ENCODE measurements at places on chromosomes 3 and 15. TPM values are rescaled to one million over a fixed set of nuclear protein-coding genes. Genes with fewer than 3 reads are reported as not detected.

The LRRC58 gene
- total RNA-seq: 19.8 TPM

The SPTBN5 gene
- total RNA-seq: 2.3 TPM

The CISH gene
- 2.9 TPM for total RNA-seq

The SIDT1 gene
- total RNA-seq: 1.0 TPM

The CATSPER2 gene
- 1.4 TPM for total RNA-seq

The SLC12A8 gene
- total RNA-seq: 23.3 TPM

The PLA2G4B gene
- 5.8 TPM for total RNA-seq

The TUBGCP5 gene
- 53.1 TPM for total RNA-seq

The ATP13A5 gene
- not detected for total RNA-seq

The KCNMB2 gene
- total RNA-seq: not detected

The EOMES gene
- total RNA-seq: 0.53 TPM

The SAMMSON gene
- total RNA-seq: not detected

The CHST14 gene
- 17.0 TPM for total RNA-seq

The COL8A1 gene
- not detected for total RNA-seq

The CLDN18 gene
- not detected for total RNA-seq

The ENTPD3 gene
- total RNA-seq: not detected

The CASR gene
- not detected for total RNA-seq

The GHSR gene
- not detected for total RNA-seq

The TRPM1 gene
- not detected for total RNA-seq

The ZNF501 gene
- 3.2 TPM for total RNA-seq

The SPINK8 gene
- total RNA-seq: not detected

The ISLR2 gene
- total RNA-seq: not detected

The CCDC13 gene
- 0.82 TPM for total RNA-seq

The TIMMDC1 gene
- 66.7 TPM for total RNA-seq

The REC114 gene
- total RNA-seq: not detected

The CTXN2 gene
- not detected for total RNA-seq

The ADGRG7 gene
- 4.2 TPM for total RNA-seq

The NAA80 gene
- 6.7 TPM for total RNA-seq

The KCNAB1 gene
- total RNA-seq: 0.44 TPM

The SNTN gene
- total RNA-seq: not detected

The CFAP100 gene
- total RNA-seq: not detected

The AGTR1 gene
- not detected for total RNA-seq

The CDAN1 gene
- 32.3 TPM for total RNA-seq

The ARID3B gene
- 37.0 TPM for total RNA-seq

The FGD5 gene
- 0.16 TPM for total RNA-seq

The ANKUB1 gene
- not detected for total RNA-seq
